ENCODE measurements at places on chromosomes 1 and 21. TPM values are rescaled to one million over a fixed set of nuclear protein-coding genes. Genes with fewer than 3 reads are reported as not detected.

DNA sequence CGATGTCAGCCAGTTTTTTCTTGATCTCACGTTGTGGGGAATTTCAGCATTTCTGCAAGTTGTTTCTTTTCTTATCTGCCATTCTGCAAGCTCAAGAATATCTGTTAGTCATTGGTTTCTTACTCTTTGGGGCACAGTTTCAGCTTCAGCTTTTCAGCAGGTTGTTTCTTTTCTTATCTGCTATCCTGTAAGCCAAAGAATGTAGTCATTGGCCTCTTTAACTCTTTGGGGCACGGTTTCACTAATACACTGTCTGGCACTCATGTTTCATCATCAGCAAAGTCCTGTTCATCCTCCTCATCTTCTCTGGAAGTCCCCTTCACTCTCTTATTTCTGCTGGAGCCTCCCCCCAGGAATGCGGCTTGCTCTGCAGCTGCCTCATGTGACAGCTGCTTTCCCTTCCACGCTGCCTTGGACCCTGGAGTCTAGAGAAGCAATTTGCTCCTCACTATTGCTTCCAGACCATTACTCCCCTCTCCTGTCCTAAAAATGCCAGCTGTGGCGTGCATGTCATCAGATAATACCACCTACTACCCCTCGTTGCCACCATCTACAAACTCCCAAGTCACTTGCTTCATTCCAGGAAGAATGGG lies 67.0 kb upstream of the CACNA1E start:
- no peak for DNase-seq

DNA sequence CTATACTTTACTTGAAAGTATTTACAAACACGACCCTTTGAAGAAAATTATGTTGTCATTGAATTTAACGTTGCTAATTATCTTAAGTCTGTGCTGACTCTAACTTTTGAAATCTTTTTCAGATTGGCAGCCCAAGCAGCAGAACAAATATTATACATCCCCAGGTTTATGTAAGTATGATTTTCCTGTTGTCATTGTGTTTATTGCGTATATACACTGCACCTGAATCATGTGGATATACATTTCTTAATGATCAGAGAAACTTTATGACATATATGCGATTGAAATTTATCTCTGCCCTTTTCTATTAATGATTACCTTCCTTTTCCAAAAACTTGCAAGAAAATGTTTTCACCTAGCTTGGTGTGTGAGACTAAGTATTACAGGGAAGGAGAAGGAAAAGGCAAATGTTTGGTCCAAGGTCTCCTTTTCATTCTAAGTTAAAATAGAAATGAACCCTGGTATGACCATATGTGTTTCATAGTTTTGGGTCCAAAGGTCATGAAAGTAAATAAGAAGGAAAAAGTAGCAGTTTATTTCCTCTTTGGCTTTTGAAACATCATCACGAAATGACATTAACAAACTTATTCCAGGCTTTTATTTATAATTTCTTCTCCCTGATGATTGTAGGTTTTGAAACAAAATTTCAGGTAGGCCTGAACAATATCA lies 116.8 kb downstream of the VPS13D start:
- DNase-seq = no peak

- DNase-seq = peak; percentile 14
These were observed 4.4 kb downstream of the MORN1 start for GRCh38 chr1:2386636-2387611.

- no peak for DNase-seq
These were observed 6.4 kb downstream of the CASZ1 start for GRCh38 chr1:10789803-10790702.

GIPC2 gene
- 10.6 TPM for polyA plus RNA-seq

DNA sequence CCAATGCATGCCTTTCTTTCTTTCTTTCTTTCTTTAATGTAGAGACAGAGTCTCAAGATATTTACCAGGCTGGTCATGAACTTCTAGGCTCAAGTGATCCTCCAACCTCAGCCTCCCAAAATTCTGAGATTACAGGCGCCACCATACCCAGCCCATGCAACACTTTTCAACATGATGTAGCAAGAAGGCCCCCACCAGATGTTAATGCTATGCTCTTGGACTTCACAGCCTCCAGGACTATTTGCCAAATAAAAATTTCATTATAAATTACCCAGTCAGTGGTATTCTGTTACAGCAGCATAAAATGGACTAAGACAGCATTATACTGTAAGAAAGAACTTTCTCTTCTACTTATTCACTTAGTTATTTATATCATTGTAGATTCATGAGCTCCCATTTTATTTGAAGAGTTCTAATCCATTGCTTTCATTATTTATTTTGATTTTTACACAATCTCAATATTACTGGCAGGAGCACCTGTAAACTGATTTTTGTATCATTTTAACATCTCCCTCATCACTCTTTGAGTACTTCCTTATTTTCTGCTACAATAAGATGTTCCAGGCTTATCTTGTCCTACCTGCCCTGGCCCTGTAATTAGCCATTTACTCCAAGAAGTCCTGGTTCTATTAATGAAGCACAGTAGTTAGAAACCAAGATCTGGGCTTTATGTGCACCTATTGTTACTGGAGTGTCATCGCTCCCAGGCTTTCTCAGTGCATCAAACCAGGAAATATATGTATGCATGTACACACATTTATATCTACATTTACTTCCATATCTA lies 4.8 kb upstream of the RCSD1 start:
- DNase-seq = no peak

GSTM1 gene
- polyA plus RNA-seq = 242 TPM

RGS8 gene
- 0.74 TPM for polyA plus RNA-seq

- DNase-seq = no peak
These were observed 9.5 kb upstream of the PLEKHM2 start for GRCh38 chr1:15674386-15675159.

SLC27A3 gene
- 11.7 TPM for polyA plus RNA-seq

SPOCD1 gene
- polyA plus RNA-seq = 2.4 TPM

DNA sequence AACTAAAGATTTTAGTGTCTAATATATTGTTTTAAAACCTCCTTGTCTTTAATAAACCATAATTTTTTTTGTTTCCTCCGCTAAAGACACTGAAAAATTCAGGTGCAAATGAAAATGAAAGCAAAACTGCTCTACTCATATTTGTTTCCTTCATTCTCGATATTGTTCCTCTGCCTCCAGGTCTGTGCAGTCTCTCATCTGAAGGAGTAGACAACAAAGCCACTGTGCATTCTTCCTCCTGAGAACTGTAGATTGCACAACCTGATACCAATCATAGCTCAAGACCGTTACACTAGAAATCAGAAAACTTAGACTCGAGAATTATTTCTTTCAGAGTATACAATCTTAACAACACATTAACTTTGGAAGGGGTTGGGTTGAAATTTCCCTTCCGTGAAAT lies 373.1 kb upstream of the CXADR start:
- no peak for DNase-seq

GRCh38 chr1:1461721-1462317 lies 9.7 kb upstream of the ATAD3B start:
- DNase-seq = no peak

GRCh38 chr1:96206451-96206850 lies 515.1 kb upstream of the PTBP2 start:
- DNase-seq = no peak

- DNase-seq = peak; percentile 91
These were observed 9.5 kb downstream of the ATP1B1 start for GRCh38 chr1:169115891-169116585.

- no peak for DNase-seq
These were observed 9.8 kb downstream of the GREM2 start for GRCh38 chr1:240602189-240602588.

GRCh38 chr1:53572065-53572814 lies 113.0 kb downstream of the DMRTB1 start:
- peak; percentile 56 for DNase-seq

GRCh38 chr1:178846306-178846705 lies 24.6 kb downstream of the ANGPTL1 start:
- no peak for DNase-seq

FMO2 gene
- polyA plus RNA-seq = 14.0 TPM

SELP gene
- polyA plus RNA-seq = 5.1 TPM

GRCh38 chr1:77874804-77875445 lies 13.5 kb upstream of the NEXN start:
- DNase-seq = no peak

- DNase-seq = no peak
These were observed 43.2 kb downstream of the IL6R start for GRCh38 chr1:154448331-154448811.

GRCh38 chr1:29145739-29146437 lies 22.2 kb upstream of the TMEM200B start:
- DNase-seq = peak; percentile 34

- DNase-seq = peak; percentile 84
These were observed 93.9 kb downstream of the ADCY10 start for GRCh38 chr1:167819849-167820683.

Measured in adrenal gland (tissue), 19 donors.